ENCODE measurements at places on chromosomes 1 and 21. TPM values are rescaled to one million over a fixed set of nuclear protein-coding genes. Genes with fewer than 3 reads are reported as not detected.

Gene LCE1C
- polyA plus RNA-seq, result 3.0 TPM

- DNase-seq, result no peak
These were observed 117.4 kb upstream of the PAXBP1 start for GRCh38 chr21:32888971-32889370.

- DNase-seq, result no peak
These were observed 742.0 kb downstream of the ADGRL2 start for GRCh38 chr1:82542766-82543165.

- no peak for DNase-seq
These were observed 19.1 kb downstream of the SPOCD1 start for GRCh38 chr1:31796707-31797106.

DNA sequence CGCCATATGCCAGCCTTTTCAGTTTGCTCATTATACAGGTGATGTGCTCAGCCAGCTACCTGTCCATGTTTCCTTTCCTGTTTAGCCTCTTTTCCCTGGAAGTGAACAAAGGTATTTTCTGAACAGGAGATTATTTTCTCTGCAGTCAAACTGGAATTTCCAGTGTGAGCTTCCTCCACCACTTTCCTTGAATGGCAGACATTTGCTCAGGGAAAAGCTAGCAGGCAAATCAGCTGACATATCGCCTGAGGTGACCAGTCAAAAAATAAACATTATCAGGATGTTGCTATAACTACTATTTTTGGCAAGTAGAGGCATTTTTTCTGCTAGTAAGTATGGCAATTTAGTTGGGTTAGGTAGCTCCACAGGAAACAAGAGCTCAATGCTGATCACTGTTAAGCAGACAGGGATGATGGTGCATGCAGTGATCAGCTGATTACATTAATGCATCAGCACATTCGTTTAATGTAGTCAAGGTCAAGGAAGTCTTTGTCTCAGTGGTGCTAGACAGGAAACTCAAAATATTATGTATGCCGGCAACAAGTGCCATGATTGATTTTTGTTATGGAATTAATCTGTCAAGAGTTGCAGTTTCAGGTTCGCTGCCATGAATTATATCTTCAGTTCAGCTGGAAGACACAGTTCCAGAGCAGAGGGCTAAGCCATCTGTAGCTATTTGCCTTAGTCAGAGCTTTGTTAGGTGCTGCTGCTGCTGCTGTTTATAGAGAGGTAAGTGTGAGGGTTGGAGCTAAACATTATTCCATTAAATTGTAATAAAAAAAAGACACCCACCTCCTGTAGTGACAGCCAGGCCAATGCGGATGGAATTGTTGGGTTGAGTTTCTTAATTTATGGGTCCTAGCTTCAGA, 179.7 kb upstream of the ST6GALNAC5 start:
- DNase-seq, result no peak

GRCh38 chr1:117611121-117611601, 5.3 kb downstream of the TENT5C start:
- no peak for DNase-seq

DNA sequence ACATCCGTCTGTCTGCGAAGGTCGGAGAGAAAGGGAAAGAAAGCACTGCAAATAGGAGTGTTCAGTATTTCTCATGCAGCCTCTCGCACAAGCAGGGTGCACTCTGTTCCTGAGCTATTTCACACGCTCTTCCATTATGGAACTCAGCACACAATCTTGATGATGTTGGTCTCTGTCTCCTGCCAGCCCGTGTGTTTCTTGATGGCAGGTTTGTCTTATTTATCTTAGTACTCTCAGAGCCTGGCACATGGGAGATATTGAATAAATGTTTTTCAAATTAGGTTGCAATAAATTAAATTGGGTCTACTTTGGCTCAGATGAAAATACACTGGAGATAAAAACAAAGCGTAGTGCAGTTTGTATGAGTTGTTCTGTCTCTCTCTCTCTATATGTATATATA, 134.9 kb upstream of the ETS2 start:
- no peak for DNase-seq
